ENCODE measurements at places on chromosomes 2 and 18.

- DNase-seq, result no peak
Measured at GRCh38 chr2:239882781-239883180, 142.4 kb downstream of the NDUFA10 start.

- DNase-seq, result no peak
Measured at GRCh38 chr2:195410074-195410671, 246.9 kb upstream of the SLC39A10 start.

DNA sequence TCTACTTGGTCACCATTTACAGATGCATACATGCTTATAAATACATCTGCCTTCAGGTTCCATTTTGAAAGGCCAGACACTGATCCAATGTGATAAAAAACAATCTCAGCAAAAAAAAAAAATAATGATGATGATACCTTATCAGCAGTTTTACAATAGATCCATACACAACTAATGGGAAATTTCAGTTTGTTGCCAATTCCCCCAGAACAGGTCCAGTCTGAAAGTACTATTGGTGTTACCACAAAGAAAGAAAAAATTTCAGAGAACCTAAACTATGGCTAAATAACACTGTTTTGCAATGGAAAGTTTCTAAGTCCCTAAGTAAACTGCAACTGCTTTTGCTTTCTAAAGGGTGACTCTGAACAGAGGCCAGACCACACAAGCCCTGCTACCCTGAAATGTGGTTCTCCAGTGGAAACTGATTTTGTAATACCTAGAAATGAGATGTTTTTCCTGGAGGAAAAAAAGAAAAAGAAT is 54.1 kb downstream of the LPIN2 start:
- DNase-seq, result no peak

GRCh38 chr2:78245394-78246135 is 723.4 kb upstream of the LRRTM4 start:
- DNase-seq, result no peak

DNA sequence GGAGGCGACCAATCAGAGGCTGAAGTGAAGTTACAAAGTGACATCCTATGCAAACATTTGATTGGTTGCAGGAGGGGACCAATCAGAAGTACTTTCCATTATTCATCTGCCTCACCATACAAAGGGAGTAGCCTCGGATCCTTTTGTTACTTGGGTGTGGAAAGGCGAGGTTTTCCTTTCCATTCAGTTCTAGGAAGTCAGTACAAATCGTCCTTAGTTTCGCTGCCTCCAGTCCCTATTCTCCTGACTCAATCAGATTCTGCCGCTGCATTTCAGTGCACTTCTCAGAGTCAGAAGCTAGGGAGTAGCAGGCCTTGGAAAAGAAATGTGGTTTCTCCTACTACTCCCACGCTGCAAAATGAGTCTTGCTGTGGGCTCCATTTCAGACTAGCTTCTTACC is 149.4 kb downstream of the DTNA start:
- DNase-seq, result no peak

DNA sequence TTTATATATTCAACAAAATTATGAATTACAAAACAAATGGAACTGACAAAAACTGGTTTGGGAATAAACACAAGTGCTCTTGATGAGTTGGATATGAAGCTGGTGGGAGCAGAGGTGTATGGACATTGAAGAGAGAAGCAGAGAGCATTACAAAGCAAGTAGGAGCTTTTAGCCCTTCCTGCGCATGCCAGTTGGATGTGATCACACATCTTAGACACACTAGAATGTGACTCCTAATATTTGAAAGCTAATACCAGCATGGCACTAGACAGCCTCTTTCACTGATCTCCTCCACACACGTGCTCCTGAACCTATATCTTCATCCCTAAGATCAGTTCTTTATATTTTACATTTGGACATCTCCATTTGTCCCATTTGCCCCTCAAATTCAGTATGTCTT is 298.1 kb downstream of the MTX2 start:
- no peak for DNase-seq

GRCh38 chr2:136422512-136422911 is 304.6 kb upstream of the CXCR4 start:
- no peak for DNase-seq

DNA sequence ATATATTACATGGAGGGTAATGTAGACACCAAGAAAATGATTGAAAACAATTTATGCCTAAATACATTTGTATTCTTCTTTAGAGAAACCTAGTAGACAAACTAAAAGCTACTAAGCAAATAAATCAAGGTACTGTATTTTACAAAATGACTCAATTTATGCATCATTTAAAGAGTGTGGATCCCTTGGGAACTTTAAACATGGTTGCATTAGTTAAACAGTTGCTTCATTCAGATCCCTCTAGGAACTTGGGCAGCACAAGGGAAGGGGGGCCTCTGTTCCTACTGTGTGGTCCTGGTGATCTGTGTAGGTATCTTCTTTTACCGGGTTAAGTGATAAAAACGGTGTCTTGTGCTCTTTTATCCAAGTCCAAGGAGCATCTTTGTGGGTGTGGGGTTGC is 31.5 kb upstream of the ATP8B1 start:
- DNase-seq, result no peak

DNA sequence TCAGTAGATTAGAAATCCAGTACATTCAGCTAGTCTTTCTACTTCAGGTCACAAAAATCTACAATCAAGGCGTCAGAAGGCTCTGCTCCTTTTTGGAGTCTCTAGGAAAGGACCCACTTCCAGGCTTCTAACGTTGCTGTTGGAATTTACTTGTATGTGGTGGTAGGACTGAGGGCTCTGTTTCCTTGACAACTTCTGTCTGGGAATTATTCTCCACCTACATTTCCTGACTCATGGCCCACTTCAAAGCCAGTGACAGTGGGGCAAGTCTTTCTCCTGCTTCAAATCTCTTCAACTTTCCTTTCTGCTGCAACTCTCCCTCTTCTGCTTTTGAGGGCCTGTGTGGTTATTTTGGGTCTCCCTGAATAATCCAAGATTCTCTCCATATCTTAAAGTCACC is 10.4 kb upstream of the TMX3 start:
- no peak for DNase-seq

Measured in activated T-cell treated with anti-CD3 and anti-CD28 coated beads for 48 hours (primary cell).